Stimulated activated CD8-positive, alpha-beta memory T cell treated with anti-CD3 and anti-CD28 coated beads, Interleukin-15, amount 100 ng/mL, for 4 hours (primary cell): ENCODE measurements at places on chromosomes 3 and 15.

GRCh38 chr3:194215392-194215791 lies 79.4 kb downstream of the HES1 start:
- DNase-seq: no peak

- no peak for DNase-seq
Measured at GRCh38 chr3:58161435-58162398, 49.1 kb downstream of the DNASE1L3 start.

DNA sequence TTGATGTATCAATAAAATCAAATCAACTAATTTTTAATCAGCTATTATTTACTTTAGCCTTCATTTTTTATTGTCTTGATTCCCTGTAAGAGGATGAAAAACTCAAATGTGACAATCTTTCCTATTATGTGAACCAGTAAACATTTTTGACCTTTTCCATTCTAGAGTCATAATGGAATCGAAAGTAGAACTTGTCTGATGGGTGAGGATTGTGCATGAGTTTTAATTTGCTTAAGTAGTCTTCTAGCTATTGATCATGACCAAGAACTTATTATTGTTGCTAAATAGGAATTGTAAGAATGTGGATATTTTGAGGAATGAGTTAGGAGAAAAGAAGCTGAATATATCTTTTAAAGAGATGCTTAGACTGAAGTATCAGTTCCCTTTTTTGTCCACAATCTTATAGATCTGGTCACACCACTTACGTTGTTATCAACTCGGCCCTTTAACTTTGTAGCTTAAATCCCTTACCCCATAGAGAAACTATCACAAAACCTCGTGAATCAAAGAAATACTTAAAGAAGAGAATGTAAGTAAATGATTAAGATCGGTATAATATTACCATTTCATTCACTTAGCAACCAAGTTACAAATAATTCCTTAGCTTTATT lies 147.3 kb downstream of the TP63 start:
- DNase-seq: no peak

GRCh38 chr15:48472756-48473155 lies 141.5 kb downstream of the DUT start:
- DNase-seq: no peak

DNA sequence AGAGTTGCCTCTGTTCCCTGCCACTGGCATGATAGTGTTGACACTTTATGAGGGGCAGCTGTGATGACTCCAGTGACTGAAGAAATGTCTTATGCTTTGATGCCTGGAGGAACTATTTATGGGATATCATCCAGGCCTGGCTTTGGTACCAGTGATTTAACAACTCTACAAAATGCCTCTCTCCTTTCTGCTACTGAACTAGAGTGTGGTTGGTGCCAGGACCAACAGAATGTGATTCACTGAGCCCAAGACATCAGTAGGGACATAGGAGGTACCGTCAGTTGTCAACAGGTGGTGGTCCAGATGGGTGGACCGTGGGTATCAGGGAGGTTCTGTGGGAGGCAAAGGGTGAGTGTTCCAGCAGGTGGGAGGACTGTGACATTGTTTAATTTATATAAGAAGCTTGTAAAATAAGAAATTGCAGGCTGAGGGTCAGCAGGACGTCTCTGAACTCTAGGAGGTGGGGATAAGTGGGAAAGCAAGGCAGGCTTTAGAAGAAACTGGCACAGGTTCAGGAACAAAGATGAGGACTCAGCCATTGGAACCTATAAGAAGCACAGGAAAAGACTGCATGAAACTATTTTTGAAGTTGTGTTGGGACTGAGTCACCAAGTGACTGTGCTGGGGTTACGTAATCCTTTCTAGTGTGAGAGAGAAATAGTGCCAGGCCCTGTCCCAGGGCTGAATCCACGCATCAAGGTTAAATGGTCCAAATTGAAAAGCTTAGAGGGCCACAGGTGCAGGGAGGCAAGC lies 28.5 kb upstream of the SLC7A14 start:
- DNase-seq: no peak

- DNase-seq: no peak
Measured at GRCh38 chr3:189766416-189766815, 135.2 kb downstream of the TP63 start.

DNA sequence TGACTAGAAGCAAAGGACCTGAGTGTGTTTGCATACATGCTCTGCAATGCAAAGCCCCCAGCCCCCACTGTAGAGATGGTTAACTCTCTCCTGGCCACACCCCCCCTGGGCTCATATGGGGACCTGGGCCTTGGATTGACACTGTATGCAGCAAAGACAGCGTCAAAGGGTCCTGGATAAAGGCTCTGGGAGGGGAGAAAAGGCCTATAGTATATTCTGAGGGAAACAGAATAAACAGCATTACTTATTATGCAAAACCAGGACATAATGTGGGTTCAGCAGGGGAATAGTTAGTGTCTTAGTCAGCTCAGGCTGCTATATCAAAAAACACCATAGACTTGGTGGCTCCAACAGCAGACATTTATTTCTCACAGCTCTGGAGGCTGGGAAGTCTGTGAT lies 158.7 kb downstream of the APBA2 start:
- no peak for DNase-seq

GRCh38 chr15:90064911-90065681 lies 37.2 kb downstream of the IDH2 start:
- no peak for DNase-seq
